Daoy (cell line): ENCODE measurements at places on chromosomes 1 and 21. TPM values are rescaled to one million over a fixed set of nuclear protein-coding genes. Genes with fewer than 3 reads are reported as not detected.

NPHS2 gene
- not detected in 2 replicates for total RNA-seq

ZBTB18 gene
- total RNA-seq: 11.9 and 12.9 TPM in 2 replicates

TESK2 gene
- 0.45 and 0.91 TPM in 2 replicates for total RNA-seq

FAM3B gene
- 0.23 and 2.8 TPM in 2 replicates for total RNA-seq

HP1BP3 gene
- total RNA-seq: 143 and 153 TPM in 2 replicates

BTBD19 gene
- 0.03 and 0.29 TPM in 2 replicates for total RNA-seq

GPR157 gene
- total RNA-seq: 2.0 and 3.2 TPM in 2 replicates

GDAP2 gene
- 31.9 and 41.6 TPM in 2 replicates for total RNA-seq

CACNA1S gene
- total RNA-seq: not detected in 2 replicates

CD101 gene
- 9.3 and 11.0 TPM in 2 replicates for total RNA-seq

LSS gene
- total RNA-seq: 21.8 and 25.3 TPM in 2 replicates

OSCP1 gene
- 6.3 and 16.9 TPM in 2 replicates for total RNA-seq

CD2 gene
- not detected in 2 replicates for total RNA-seq

EFNA3 gene
- 1.1 and 2.4 TPM in 2 replicates for total RNA-seq

OLFML3 gene
- total RNA-seq: 2.3 and 2.4 TPM in 2 replicates

OR10R2 gene
- total RNA-seq: not detected in 2 replicates

PTPRU gene
- total RNA-seq: 7.9 and 10.7 TPM in 2 replicates

CHI3L1 gene
- not detected in 2 replicates for total RNA-seq

CDCA8 gene
- 33.6 and 44.3 TPM in 2 replicates for total RNA-seq

SPRR1A gene
- total RNA-seq: not detected in 2 replicates

GJA5 gene
- total RNA-seq: not detected in 2 replicates

FYB2 gene
- total RNA-seq: not detected in 2 replicates

UMODL1 gene
- 0.24 and 0.80 TPM in 2 replicates for total RNA-seq

KIF26B gene
- 0.39 and 1.1 TPM in 2 replicates for total RNA-seq

OR10Z1 gene
- not detected in 2 replicates for total RNA-seq

NPR1 gene
- not detected in 2 replicates for total RNA-seq

NOS1AP gene
- total RNA-seq: 0.06 TPM in 1 of 2 replicates, not detected in the other

TSTD1 gene
- total RNA-seq: 0.17 TPM in 1 of 2 replicates, not detected in the other

AMY1C gene
- total RNA-seq: not detected in 2 replicates

PLA2G2A gene
- not detected in 2 replicates for total RNA-seq

TRPM2 gene
- 4.4 and 9.1 TPM in 2 replicates for total RNA-seq

CELSR2 gene
- total RNA-seq: 0.97 and 1.0 TPM in 2 replicates

FAM72A gene
- total RNA-seq: 11.4 and 20.7 TPM in 2 replicates

TMPRSS3 gene
- total RNA-seq: 8.7 TPM in 1 of 2 replicates, not detected in the other

TRIM45 gene
- total RNA-seq: 3.4 and 7.6 TPM in 2 replicates

MYOCOS gene
- not detected in 2 replicates for total RNA-seq

STIL gene
- total RNA-seq: 29.8 and 37.9 TPM in 2 replicates

RIMKLA gene
- total RNA-seq: 3.0 and 3.7 TPM in 2 replicates

RBP7 gene
- not detected in 2 replicates for total RNA-seq

KPRP gene
- not detected in 2 replicates for total RNA-seq
